CD4-positive, alpha-beta T cell treated with Interleukin-4 for 4 hours (primary cell): ENCODE measurements at places on chromosomes 7 and 10.
A peak's percentile ranks its signal among the peaks of the same experiment; 100 is the strongest.

DNA sequence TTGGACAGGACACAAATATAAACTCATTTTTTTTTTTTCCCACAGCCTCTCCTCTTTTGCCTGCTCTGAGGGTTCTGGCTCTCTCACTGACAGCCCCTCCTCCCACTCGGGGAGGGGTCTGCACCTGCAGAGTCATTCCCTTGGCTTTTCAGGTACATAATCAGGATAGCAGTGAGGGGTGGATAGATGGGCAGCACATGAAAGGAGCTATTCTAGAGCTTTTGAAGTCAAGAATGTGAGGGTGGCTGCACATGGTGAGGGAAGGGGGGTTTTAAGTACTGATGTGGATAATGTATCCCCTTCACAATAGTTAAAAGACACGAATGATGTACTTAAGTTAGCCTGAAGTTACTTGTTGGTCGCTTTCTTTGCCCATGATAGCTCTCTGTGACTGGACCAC is 76.2 kb downstream of the CFAP58 start:
- no peak for DNase-seq

- peak; percentile 50 for DNase-seq
These were observed 20.3 kb upstream of the IGF2BP3 start for GRCh38 chr7:23490357-23491135.

- no peak for DNase-seq
These were observed 228.5 kb downstream of the PTPRN2 start for GRCh38 chr7:158358926-158359645.

- DNase-seq: no peak
These were observed 316.9 kb upstream of the PHYHIPL start for GRCh38 chr10:58859526-58859925.

GRCh38 chr10:51397695-51398094 is 301.7 kb downstream of the CSTF2T start:
- DNase-seq: no peak
